ENCODE measurements at places on chromosomes 2 and 18.

GRCh38 chr18:3645384-3646156, 195.6 kb downstream of the TGIF1 start:
- no peak for DNase-seq

GRCh38 chr2:201233812-201234662, 26.3 kb upstream of the CASP8 start:
- DNase-seq, result no peak

DNA sequence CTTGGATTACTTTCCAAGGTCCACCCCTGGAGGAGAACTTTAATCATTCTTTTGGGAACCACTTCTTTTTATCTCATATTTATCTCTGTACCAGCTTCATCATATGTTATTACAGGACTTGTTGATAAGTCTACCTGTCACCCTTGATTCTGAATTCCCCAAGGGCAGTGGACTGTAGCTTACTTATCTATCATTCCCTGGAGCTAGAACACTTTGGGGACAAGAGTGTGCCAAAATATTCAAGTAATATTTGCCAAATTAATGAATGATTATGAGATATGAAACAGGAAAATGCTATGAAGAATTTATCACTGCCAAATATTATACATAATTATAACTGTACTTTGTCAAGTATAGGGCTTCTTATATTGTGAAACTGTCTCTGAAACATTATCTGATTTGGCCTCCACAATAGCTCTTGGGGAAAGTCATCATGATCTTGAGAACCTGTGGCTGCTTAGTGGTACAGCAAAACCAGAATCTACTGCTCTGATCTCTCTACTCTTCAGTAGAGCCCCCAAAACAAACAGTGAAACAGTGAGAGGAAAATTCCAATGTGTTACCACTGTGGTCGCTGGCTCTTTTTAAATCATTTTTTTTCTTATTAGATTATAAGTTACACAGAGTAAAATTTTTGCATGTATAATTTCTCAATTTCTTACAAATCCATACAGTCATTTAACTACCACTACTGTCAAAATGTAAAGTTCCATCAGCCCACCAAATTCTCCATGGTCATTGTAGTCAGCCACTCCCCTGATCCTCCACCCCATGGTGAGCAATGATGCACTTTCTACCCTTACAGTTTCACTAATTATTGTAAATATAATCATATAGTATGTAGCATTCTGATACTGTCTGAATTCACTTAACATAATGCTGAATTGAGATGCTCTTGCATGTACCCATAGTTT, 197.5 kb downstream of the PIEZO2 start:
- no peak for DNase-seq

- DNase-seq, result peak; percentile 13
Measured at GRCh38 chr2:227374158-227374557, 4.9 kb downstream of the TM4SF20 start.

- DNase-seq, result peak; percentile 88
Measured at GRCh38 chr2:112156152-112156986, 18.2 kb downstream of the FBLN7 start.

GRCh38 chr2:230910546-230911177, 14.4 kb downstream of the GPR55 start:
- DNase-seq, result no peak

GRCh38 chr2:19810637-19811036, 91.1 kb downstream of the TTC32 start:
- DNase-seq, result no peak

DNA sequence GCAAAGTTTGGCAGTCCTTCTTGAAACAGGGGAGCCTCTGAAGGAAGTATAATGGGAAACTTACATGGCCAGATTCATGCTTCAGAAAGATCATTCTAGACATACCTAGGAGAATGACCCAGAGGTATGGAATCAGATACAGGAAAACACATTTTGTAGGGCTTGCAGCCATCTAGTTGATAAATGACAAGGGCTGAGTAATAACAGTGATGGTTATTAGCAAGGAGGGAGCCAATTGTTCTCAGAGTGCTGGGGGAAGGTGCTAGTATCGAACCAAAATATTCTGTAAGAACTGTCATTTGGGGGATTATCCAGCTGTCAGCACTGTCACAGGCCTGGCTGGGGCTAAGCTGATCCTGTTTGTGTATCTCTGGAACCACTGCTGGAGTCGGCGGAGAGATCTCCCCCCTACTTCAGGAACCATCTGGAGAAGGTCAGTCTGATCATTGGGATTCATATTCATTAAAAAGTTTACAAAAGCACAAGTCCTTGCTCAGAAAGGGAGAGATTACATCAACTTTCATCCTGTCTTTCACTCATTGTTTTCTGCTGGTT, 113.8 kb upstream of the THSD7B start:
- no peak for DNase-seq

- no peak for DNase-seq
Measured at GRCh38 chr18:26134107-26134506, 438 bp downstream of the PSMA8 start.

DNA sequence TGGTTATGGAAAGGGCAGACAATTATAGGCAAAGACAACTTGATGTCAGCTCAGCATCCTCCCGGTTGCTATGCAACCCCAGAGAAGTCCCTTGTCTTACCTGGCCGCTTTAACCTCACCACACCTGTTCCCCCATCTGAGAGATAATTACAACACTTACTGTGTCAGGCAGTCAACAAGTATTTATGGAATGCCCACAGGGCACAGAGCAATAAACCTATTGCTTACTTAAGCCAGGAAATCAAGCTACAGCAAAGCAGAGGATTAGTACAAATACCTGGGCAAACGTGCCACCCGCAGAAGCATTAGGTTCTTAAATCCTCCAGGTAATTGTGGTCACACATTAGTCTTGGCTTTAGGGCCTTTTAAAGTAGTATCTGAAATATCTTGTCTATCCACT, 320.4 kb upstream of the REV1 start:
- DNase-seq, result no peak

- DNase-seq, result no peak
Measured at GRCh38 chr18:44849361-44849760, 168.7 kb downstream of the SETBP1 start.

- DNase-seq, result no peak
Measured at GRCh38 chr2:217948897-217949296, 53.9 kb downstream of the TNS1 start.

DNA sequence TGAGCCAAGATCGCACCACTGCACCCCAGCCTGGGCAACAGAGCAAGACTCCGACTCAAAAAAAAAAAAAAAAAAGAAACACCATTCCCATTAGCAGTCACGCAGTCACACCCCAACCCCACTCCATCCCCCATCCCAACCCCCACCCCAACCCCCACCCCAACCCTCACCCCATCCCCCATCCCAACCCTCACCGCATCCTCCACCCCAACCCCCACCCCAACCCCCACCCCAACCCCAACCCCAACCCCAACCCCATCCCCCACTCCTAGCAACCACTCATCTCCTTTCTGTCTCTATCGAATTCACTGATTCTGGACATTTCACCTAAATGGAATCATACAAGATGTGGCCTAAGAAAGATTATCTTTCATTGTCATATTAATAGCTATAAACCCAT, 25.9 kb upstream of the ATP9B start:
- DNase-seq, result no peak

DNA sequence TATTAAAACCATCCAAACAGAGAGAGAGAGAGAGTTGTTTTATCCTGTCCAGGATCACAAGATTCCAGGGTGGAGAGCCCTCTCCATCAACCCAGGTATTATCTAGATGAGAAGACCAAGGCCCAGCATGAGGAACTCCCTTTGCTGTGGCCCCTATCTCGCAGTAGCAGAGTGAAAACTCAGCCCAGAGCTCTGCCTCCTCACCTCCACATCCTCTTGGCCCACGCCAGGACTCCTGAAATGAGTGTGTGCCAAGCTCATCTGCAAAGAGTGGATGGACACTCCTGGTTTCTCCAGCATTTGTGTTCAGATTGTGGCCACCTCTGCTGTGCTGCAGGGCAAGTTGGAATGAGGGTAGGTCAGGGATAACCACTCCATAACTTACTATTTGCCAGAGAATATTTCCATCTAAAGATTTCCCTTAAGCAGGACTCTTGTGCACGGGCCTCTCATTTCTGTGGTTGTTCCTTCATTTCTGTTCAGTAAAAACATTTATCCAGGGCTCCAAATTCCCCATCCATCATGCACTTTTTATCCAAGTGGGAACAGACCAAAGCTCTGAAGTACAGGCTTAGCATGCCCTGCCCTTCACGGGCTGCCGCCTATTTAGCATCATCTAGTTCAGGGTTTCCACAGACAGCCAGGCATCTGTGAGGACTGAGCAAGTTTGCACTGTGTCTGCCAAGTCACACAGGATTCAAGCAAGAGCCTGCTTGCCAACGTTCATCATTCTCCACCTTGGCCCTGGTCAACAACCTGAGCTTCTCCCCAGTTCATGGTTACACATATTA, 583.2 kb upstream of the ID2 start:
- DNase-seq, result no peak

GRCh38 chr18:64002581-64002980, 32.7 kb downstream of the SERPINB8 start:
- DNase-seq, result no peak

- DNase-seq, result peak; percentile 83
Measured at GRCh38 chr2:112869258-112869842, 32.8 kb upstream of the IL1B start.

GRCh38 chr18:24802456-24802855, 342.0 kb downstream of the HRH4 start:
- DNase-seq, result no peak

DNA sequence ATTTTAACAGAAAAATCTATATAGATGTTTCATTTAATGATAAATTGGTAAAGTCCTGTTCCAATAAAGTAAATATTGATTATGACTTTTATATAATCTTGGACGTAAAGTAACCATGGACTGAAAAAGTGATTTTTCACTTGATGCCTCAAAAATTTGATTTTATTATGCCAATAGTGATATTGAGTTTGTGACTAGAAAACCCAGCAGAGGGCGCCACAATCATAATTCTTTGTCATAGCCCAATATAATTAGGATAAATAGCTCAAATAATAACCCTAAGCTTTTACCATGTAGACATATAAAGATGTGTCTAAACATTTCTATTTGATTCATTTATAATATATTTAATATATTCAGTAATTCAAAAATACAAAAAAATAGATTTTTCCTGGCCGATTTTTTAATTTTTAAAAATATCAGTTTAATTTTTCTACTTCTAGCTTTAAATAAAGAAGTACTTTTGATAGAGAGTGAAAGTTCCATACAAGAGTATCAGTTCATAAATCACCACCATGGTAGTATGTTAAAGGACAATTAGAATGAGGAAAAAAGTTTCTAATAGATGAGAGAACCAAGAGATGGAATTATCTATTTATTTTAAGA, 30.7 kb downstream of the CAMKMT start:
- peak; percentile 86 for DNase-seq

- DNase-seq, result no peak
Measured at GRCh38 chr2:217513258-217513657, 489.5 kb downstream of the TNS1 start.

DNA sequence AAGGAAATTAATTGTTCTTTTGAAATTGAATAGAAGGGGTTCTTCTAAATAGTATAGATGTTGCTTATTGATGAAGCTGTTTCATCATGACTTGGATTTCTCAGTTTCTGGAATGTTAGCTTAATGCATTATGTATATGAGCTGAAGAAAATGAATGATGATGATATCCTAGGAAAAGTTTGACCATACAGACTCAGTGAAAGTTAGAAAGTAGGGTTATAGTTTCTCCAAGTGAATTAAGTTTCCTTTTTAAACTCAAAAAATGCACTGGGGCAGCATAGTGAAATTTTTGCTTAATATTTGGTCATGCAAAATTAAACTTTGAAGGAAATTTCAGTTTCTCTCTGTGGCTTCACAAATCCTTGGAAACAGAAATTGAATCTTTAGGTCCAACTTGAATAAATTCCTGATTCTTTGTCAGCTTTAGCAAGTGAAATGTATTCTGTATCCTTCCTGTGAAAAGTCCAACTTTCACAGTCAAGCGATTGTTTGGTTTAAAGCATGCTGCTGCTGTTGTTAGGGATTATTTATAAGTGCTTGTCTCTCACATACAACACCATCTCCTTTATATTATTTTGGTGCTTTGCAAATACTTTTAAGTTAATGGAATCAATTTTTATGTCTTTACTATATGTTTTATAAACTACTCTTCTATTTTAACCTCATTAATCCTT, 78.2 kb downstream of the PIK3C3 start:
- DNase-seq, result no peak

DNA sequence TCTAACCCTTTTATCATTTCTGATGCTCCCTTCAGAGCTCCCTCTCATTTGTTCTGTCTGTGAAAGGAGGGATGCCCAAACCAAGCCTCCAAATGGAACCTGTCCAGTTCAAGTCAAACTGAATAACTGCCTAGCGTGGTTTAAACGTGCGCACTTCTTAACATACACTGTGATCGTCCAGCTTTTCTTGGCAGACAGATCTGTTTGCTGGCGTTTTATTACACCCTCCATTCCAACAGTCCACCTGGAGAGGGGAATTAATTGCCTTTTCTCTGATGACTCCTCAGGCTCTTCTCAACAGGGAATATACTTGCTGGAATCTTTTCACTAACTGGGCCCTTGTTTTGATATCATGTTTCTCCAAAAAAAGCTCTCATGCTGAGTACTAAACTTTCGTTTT, 379.2 kb upstream of the POU3F3 start:
- DNase-seq, result no peak

DNA sequence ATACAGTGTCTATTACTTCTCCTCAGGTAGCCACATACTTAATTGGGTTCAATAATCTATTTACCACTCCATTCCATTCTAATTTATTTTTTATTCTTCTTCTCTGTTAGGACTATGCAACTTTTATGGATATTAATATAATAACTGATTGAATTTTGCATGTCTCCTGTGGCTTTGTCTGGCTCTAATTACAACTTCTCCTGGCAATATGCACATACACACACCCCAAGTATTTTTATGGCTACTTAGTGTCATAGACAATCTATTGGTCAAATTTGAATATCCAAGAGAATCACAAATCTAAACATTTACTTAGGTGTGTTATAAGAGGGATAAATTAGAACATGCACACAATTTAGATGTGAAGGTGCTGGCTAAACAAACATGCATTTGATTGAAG, 73.1 kb downstream of the BOD1L2 start:
- DNase-seq, result no peak

DNA sequence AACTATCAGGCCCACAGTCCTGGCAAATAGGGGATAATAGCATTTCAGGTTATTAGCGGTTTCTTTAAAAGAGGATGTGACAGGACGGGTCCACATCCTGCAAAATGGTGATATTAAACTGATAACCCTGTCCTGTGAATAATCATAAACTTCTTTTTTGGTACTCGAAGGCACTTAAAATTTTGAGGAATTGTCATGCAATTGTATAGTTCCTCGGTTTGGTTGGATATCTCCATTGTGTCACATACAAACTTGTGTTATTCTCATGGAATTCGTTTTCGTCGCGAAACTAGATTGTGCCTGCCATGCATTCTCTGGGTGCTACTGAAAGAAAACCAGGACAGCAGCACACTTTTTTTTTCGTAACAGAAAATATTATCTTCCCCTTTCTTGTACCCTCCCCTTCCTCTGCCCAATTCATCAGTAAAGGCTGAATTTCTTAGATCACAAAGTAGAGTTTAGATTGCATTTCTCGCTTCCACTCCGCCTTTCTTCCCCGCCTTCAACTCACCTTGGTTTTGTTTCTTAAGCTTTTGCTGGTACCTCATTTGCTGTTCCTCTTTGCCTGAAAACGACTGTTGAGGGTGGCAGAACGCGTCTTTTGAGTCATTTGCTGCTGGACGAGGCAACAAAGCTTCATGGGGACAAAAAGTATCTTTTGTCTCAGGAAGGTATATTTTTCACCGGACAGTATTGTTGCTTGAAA, 1.3 kb downstream of the CERS6 start:
- no peak for DNase-seq

GRCh38 chr2:238247002-238247822, 7.4 kb upstream of the HES6 start:
- DNase-seq, result no peak

Data from SJCRH30 (cell line).